ENCODE measurements at places on chromosomes 6 and 20. TPM values are rescaled to one million over a fixed set of nuclear protein-coding genes. Genes with fewer than 3 reads are reported as not detected.

TBXT gene
- total RNA-seq = not detected

WFDC12 gene
- not detected for total RNA-seq

PDYN gene
- total RNA-seq = not detected

RNF114 gene
- total RNA-seq = 49.7 TPM

AURKA gene
- total RNA-seq = 83.3 TPM

SAMD3 gene
- 3.1 TPM for total RNA-seq

OXT gene
- total RNA-seq = not detected

HLA-G gene
- not detected for total RNA-seq

SLC26A8 gene
- total RNA-seq = not detected

KIF25 gene
- total RNA-seq = not detected

OTOR gene
- total RNA-seq = not detected

RAB23 gene
- 28.9 TPM for total RNA-seq
